SW480 (cell line): ENCODE measurements at places on chromosomes 12 and 14.

DNA sequence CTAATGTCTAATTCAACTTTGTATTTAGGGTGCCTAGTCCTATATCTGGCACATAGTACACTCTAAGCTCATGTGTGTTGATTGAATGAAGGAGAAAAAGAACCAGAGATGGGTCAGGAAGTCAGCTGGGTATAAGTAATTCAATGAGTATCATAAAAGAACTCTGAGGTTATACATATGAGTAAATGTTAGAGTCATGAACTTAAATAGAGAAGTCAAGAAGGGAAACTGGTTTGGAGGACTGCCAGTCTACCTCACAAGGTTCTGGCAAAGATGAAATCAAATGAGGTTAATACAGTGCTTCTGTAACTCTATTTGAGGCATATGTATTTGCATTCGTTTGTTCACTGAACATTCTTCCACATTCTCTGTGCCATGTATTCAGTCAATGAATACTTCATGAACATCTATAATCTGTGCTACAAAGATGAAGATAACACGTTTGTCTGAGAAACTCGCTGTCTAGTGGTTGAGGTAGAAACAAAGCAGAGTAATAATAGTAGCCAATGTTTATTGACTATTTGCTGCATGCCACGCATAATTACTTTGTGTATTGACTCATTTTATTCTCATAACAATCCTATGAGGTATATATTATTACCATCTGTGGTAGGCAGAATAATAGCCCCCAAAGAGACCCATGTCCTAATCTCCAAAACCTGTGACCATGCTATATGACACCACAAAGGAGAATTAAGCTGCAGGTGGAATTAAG is 88.9 kb downstream of the PTGER2 start:
- DNase-seq: no peak

DNA sequence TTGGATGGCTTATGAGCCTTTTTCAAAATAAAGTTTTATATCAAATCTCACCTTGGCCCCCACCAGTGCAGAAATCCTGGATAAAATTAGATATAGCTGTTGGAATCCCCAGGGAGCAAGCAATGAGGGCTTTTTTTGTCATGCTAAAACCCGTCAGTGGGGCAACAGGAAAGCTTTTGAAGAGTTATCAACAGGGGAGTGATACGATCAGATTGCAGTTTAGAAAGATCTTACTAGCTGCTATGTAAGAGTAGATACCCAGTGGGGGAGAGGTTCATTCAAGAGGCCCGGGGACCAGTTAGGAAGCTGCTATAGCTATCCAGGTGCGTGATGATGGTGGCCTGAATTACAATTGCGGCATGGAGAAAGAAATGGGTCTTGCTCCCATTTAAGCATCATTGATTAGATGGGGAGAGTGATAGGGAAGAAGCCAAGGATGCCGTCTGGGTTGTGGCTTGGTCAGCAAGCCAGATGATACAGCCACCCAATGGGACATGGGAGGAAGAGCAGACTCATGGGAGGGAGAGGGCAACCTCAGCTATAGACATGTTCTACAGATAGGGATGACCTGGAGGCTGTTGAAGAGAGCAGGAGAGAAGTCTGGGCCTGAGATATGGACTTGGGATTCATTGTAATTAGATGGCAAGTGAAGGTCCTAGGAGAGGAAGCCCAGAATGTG is 272.4 kb downstream of the DPF3 start:
- no peak for DNase-seq

GRCh38 chr12:129873111-129873832 is 30.6 kb downstream of the TMEM132D start:
- no peak for DNase-seq

GRCh38 chr14:102408724-102409123 is 46.0 kb downstream of the TECPR2 start:
- no peak for DNase-seq

DNA sequence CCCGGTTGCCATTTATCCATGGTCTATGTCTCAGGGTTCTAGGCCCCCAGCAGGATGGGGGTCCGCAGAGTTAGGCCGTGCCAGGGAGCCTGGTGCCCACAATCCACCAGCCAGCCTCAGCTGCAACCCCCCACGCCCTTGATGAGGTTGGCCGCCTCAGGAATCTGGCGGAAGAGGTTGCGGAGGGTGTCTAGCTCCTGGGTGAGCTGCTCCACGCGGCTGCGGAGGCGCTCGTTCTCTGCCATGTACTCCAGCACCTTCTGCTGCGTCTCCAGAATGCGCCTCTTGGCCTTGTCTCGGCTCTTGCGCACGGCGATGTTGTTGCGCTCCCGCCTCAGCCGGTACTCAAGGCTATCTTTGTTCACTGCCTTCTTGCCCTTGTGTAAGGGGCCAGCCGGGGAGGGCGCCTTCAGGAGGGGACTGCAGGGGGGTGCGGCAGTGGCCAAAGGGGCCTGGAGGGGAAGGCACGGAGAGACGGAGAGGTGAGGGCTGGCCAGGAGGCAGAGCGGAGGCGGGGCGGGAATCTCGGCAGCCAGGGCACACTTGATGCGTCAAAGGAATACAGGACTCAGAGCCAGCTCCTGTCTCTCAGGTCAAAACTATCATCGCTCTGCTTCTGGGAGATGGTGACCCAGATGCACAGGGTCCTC is 1.6 kb downstream of the CEBPE start:
- DNase-seq: no peak

DNA sequence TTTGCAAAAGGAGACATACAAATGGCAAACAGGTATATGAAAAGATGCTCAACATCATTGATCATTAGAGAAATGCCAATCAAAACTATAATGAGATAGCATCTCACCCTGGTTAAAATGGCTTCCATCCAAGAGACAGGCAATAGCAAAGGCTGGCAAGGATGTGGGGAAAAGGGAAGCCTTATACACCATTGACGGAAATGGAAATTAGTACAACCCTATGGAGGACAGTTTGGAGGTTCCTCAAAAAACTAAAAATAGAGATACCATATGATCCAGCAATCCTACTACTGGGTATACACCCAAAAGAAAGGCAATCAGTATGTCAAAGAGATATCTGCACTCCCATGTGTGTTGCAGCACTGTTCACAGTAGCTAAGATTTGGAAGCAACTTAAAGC is 17.3 kb upstream of the CKAP4 start:
- DNase-seq: no peak

- no peak for DNase-seq
Measured at GRCh38 chr14:93976477-93977057, at the start of gene ASB2. TSS of gene ASB2 (minus strand) at chr14:93976570. CDS start at chr14:93964539, 12,031 bp downstream.

DNA sequence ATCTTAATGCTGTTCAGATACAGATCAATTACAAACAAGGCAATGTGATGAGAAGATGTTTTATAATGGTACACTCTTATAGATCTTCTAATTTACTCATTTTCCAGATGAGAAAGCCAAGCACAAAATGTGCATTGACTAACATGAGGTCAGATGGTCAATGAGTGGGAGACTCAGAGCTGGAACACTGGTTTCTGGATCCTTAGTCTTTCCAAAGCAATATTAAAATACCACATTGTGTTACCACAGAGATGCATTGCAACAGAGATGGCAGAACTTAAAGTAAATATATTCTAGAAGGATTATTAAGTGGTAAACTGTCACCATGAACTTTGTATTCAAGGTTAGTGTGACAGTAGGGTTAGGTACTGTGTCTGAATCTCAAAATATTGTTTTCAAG is 113.6 kb downstream of the SLC15A5 start:
- no peak for DNase-seq
